ENCODE measurements at places on chromosomes 13 and 19.

- DNase-seq = no peak
Measured at GRCh38 chr13:70703755-70704154, 595.5 kb upstream of the KLHL1 start.

DNA sequence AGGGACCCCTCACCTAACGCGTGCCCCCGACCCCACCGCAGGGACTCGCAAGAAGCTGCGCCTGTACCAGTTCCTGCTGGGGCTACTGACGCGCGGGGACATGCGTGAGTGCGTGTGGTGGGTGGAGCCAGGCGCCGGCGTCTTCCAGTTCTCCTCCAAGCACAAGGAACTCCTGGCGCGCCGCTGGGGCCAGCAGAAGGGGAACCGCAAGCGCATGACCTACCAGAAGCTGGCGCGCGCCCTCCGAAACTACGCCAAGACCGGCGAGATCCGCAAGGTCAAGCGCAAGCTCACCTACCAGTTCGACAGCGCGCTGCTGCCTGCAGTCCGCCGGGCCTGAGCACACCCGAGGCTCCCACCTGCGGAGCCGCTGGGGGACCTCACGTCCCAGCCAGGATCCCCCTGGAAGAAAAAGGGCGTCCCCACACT, 4.7 kb upstream of the MYBPC2 start:
- no peak for DNase-seq

DNA sequence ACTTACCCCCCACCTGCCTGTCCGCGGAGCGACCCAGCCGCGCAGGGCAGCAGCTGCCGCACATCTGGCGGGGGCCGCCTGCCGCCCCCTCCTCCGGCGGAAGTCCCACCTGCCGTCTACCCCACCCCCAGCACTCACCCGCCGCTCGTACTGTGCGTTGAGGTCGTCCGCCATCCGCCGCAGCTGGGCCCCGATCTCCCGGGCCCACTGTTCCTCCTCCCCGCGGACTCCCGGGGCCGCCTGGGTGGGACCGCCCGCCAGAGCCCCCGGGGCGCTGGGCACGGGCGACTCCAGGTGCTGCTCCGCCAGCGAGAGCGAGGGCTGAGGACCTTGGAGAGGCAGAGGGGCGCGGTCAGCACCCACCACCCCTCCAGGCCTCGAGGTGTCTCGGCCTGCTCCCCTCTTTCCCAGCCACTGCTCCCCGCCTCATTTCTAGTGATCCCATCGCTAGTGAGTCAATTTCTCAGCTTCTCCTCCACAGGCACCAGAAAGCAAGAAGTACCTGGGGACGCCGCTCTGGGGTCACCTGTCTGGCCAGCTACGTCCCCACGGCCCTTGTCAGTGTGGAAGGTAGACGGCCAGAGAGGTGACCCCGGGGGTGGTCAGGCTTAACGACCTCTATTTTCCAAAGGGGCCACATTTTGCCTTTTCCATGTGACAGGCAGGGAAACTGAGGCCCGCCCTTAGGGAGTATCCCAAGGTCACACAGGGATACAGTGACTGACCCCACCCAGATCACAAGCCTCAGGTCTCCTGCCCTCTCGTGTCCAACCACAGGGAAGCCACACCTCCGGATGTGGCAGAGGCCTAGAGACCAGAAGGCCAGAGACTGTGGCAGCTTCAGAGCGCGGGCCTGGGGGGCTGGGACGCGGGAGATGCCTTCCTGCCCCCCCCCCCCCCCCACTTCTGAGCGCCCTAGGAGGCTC, 4.3 kb downstream of the BBC3 start:
- no peak for DNase-seq

GRCh38 chr13:75145927-75146326, 336.0 kb downstream of the TBC1D4 start:
- DNase-seq = no peak

- DNase-seq = no peak
Measured at GRCh38 chr19:1524287-1524971, 552 bp downstream of the PLK5 start.

Measured in NCI-H1436 (cell line).